ENCODE measurements at places on chromosomes 4 and X.

GRCh38 chrX:16578218-16578617 lies 71.7 kb upstream of the S100G start:
- DNase-seq, result peak; percentile 30

- DNase-seq, result no peak
Observed at GRCh38 chr4:37876156-37876555, 14.7 kb upstream of the TBC1D1 start.

- DNase-seq, result peak; percentile 78
Observed at GRCh38 chrX:13078739-13079444, 34.5 kb upstream of the FAM9C start.

GRCh38 chr4:154618708-154619315 lies 6.4 kb upstream of the FGG start:
- DNase-seq, result no peak

GRCh38 chr4:47071901-47072341 lies 40.6 kb downstream of the GABRB1 start:
- no peak for DNase-seq

- DNase-seq, result no peak
Observed at GRCh38 chr4:158190718-158191117, 17.9 kb upstream of the GASK1B start.

GRCh38 chr4:151486168-151486567 lies 77.2 kb downstream of the FHIP1A start:
- no peak for DNase-seq

- no peak for DNase-seq
Observed at GRCh38 chr4:61886131-61886530, 686.0 kb downstream of the ADGRL3 start.

- DNase-seq, result no peak
Observed at GRCh38 chrX:138754861-138755260, 43.3 kb upstream of the FGF13 start.

DNA sequence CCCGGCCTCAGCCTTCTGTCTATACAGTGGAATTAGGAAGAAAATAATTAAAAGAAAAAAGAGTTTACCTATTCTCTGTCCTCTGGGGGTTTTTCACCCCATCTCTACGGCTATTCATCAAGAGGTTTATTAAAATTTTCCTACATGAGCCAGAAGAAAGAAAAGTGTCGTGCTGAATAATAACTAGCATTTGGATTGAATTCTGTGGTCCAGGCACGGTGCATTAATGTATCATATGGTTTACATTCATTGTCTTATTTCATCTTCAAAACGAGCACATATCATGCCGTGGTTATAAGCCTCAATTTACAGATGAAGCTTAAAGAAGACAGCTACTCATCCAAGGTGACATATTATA lies 5.4 kb upstream of the NAA15 start:
- DNase-seq, result no peak

- DNase-seq, result no peak
Observed at GRCh38 chrX:3360881-3361280, 14.4 kb upstream of the MXRA5 start.

GRCh38 chrX:108211301-108211700 lies 119.7 kb downstream of the ATG4A start:
- DNase-seq, result no peak

- no peak for DNase-seq
Observed at GRCh38 chrX:79159800-79160199, 15.3 kb downstream of the GPR174 start.

DNA sequence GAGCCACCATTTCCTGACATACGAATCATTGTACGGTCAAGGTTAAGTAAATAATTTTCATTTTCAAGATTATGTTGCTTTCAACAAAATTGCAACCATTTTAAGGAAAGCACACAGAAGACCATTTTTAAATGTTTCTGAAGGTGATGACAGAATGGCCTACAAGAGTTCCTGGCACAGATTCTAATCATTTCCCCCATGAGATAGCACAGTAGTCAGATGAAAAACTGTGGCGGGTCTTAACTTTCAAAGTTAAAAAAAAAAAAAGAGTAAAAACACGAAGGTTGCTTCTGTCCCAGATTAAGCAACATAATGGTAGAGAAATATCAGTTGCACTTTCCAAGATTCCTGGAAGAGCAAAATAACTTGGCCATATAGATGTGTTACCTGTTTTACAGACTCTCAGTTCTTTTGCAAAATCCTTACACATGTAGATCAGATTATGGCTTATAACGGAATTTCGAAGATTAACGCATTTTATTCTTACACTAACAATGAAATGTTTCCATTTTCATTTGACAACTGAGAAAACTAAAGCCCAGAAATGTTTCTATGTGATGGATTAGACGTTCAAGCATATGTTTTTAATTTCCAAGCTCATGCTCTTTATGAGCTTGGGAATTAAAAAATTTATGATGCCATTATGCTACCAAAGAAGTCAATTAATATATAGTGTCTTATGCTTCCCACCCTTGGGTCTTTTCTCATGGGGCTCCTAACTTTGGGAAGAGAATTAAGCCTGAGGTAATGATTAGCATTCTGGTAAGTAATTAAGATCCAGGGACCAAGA lies 335.1 kb upstream of the CLNK start:
- no peak for DNase-seq

GRCh38 chr4:6639137-6639680 lies 1.3 kb upstream of the MRFAP1 start:
- no peak for DNase-seq

DNA sequence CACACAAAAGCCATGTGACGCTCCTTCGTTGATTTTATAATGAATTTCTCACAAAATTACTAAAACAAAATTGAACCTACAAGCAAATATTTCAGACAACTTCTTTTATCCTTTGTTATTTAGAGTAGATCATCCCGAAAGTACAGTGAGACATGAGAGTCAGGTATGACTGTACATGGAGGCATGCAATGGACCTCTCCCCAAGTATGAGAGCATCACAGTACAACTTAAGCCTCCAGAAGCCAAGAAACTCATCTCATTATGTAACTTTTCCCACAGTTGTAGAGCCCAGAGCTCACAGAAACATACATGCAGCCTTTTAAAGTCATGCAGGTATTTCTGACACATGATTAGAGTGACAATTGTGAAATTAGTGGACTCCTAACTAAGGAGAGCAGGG lies 167.7 kb downstream of the PAPSS1 start:
- DNase-seq, result no peak

DNA sequence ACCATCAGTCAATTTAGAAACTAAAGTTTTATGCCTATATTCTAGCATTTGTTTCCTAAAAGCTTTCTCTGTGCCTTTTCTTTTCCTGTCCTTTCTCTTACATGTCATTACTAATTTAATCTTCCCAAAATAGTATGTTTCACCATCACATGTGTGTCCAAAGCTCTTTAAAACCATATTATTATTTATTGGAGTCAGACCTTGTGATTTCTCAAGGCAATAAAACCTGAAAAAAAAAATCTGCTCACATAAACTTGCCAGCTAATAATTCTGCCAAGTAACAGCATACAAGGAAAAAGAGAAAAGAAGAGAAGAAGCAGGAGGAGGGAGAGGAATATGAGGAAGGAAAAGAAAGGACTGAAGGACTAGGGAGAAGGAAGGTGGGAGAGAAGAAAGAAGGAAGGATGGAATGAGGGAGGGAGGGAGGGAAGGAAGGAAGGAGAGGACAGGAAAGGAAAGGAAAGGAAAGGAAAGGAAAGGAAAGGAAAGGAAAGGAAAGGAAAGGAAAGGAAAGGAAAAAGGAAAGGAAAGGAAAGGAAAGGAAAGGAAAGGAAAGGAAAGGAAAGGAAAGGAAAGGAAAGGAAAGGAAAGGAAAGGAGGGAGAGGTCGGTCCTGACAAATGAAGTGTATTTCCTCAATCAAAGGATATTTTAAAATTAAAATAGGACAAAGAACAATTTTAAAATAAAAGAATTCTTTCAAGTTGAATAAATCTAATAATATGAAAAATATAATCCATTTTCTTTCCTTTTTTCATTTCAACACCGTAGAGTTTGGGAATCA lies 57.4 kb downstream of the ANTXR2 start:
- DNase-seq, result no peak

GRCh38 chrX:12911122-12911470 lies 4.7 kb downstream of the TLR8 start:
- DNase-seq, result no peak

GRCh38 chr4:103498161-103499070 lies 221.4 kb downstream of the TACR3 start:
- peak; percentile 69 for DNase-seq

- no peak for DNase-seq
Observed at GRCh38 chr4:16663732-16664131, 234.7 kb downstream of the LDB2 start.

GRCh38 chrX:117752745-117753144 lies 363.9 kb downstream of the KLHL13 start:
- no peak for DNase-seq

DNA sequence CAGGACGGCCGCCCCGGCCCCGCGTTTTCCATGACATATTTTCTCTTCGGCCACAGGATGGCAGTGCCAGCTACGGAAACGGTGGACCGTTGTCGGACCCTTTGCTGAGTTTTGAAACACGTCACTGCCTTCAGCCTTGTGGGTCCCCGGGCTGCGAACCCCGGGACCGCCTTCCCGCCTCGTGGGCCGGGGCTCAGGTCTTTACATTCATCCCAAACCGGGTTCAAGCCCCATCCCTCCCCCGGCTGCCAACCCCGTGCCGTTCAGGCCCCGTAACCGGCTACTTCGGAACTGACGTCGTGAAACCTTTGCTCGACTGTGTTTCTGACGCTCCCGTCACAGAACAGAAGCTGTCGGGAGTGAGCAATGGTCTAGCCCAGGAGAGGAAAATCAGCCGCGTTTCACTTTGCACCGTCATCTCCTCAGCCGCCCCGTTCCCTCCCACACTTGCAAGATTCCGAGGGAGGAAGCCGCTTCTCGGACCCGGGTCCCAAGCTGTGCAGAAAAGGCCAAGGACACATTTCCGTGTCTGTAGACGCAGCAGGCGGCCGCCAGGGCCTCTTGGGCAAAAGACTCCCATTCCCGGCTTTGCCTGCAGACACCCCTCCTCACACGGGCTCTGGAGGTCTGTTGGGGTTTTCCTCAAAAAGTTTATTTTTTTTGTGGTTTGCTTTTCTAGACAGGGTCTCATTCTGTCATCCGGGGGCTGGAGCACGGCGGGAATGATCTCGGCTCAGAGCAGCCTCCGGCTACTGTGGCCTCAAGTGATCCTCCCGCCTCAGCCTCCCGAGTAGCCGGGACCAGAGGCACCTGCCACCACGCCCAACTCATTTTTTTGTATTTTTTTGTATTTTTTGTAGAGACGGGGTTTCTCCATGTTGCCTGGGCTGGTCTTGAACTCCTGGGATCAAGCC lies 41.4 kb upstream of the PPP2R3B start:
- DNase-seq, result no peak

- DNase-seq, result no peak
Observed at GRCh38 chr4:72557021-72557420, 12.0 kb downstream of the ADAMTS3 start.

DNA sequence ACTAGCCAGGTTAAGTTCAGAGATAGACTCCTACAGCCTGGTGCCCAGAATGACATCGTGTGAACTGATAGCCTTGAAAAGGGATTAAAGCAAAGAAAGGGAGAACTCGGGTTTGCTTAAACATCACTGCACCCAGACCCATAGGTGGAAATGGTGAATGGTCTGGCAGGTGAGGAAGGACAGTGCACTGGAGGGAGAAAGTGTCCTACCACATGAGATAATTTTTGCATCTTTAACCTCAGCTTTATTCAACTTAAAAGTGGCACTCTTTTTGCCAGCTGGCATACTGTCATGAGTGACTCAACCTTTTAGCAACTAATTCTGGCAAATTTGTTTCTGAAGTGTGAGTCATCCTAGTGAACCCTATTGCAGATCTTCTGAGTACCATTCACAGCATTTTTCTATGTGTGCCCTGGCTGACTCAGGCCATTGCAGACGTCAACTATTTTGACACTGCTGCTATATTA lies 53.0 kb upstream of the DAPP1 start:
- DNase-seq, result peak; percentile 80

DNA sequence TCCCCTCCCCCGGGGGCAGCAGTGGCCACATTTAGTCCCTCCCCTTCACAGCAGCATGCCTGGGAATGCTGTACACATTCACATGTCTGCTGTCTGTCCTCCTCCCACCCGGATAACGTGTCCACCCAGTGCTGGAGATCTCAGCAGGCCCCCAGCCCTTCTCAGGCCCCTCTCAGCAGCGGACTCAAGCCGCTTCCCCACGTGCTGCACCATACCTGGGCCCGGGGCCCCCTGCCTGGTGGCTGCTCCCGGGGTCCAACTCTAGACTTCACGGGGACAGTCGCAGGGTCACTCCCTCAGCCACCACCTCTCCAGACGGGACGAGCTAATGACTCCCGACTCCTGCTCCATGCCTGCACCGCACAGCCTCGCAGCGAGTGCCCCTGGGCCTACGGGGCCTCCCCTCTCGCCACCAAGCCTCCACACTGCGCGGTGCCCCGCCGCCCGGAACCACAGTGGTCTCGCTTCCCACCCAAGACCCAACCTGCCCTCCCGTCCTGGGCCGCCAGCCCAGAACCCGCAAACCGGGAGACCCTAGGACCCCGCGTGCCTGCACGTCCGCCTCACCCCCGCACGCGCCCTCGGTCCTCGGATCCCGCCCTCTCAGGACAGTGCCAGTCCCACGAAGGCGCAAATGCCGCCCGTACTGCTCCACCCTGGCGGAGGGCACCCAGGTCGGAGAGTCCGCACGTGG lies 1.3 kb upstream of the PCGF3 start:
- DNase-seq, result no peak

- DNase-seq, result no peak
Observed at GRCh38 chr4:184954482-184954881, 63.8 kb upstream of the HELT start.

DNA sequence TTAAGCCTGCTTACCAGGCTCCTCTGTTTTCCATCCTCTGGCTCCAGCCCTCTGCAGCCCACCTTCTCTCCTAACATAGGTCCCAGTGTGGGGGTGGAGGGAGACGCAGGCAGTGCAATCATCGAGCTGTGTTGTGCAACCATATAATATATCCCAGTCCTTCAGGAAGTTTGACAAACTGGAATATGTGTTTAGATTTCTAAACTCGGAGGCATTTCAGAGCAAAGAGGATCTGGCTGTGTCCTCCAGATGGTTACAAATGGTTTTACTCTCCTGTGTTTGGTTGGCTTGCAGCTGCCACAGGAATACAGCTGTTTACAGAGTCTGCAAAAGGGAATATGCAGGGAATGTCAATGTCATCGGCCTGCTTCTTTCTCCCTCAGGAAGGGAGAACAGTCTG lies 195.3 kb upstream of the LNX1 start:
- peak; percentile 47 for DNase-seq

GRCh38 chr4:150570862-150571261 lies 11.1 kb upstream of the MAB21L2 start:
- no peak for DNase-seq

- DNase-seq, result no peak
Observed at GRCh38 chr4:95388911-95389310, 159.9 kb downstream of the UNC5C start.

GRCh38 chrX:981791-982626 lies 230.4 kb downstream of the CRLF2 start:
- no peak for DNase-seq

GRCh38 chr4:3335982-3336381 lies 43.2 kb downstream of the RGS12 start:
- DNase-seq, result no peak

DNA sequence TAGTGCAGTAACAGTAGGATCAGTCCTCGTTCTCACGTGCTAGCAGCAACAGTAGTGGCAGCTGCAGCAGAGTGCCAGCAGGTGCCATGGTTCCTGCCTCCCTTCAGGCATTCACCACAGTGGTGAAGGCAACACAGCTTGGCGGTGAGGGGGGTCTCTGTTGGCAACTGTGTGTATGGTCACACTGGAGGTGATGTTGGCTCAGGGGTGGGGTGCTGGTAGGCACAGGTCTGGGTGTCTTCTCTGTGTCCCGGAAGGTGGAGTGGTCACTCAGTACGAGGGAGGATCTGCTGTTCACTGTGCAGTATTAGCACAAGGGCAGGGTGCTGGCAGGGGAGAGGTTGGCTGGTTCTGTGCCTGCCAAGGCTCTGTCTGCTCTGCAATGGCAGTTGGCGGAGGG lies 671.8 kb downstream of the CCSER1 start:
- no peak for DNase-seq

Measured in skeletal muscle cell (primary cell).